D721Med (cell line): ENCODE measurements at places on chromosomes 5 and 9.

GRCh38 chr5:145811834-145812625, 23.1 kb downstream of the PRELID2 start:
- DNase-seq: no peak

DNA sequence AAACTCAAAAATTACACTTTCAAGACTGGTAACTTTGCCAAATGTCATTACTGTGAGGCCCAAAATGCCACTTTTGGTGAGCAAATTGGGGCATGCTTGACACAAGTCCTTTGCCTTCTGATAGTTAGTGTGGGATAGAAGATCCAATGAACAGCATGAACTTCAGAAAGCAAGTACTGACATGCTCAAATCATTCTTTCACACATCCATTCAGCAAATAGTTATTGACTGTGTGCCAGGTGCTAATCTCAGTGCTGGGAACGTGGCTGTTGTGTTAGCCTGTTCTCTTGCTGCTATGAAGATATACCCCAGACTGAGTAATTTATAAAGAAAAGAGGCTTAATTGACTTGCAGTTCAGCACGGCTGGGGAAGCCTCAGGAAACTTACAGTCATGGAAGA, 247.0 kb downstream of the CHSY3 start:
- DNase-seq: no peak

GRCh38 chr5:133861161-133861737, 107.2 kb downstream of the C5orf15 start:
- DNase-seq: no peak

- no peak for DNase-seq
These were observed 11.6 kb downstream of the FCN2 start for GRCh38 chr9:134892221-134892620.

DNA sequence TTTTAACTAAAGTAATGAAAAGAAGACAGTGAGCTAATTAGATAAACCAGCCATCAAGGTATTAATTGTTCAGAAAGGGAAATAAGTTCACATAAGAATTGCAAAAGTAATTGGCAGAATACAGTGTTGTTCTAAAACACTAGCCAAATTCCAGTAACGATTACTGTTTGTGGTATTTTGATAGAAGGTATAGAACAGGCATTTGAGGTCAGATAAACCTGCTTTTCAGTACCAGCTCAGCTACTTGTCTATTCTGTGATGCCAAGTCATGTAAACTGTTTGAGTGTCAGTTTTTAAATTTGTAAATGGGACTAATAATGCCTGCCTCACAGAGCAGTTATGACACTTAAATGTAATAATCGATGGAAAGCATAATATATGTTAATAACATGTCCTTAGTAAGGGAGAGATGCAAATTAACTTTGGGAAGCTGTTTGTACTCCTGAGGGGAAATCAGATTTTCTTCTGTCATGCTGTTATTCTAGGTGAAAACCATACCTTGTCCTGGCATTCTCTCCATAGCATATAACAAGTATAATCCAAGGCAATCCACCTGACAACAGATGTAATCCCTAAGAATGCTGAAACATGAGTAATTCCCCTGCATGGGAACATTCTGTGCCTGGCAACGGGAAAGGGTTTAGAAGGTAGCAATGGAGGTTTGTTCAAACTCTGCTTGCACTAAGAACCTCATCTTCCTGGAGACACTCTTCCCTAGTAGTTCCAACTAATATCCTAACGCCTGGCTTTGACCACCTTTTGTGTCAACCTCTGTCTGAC, 509.5 kb upstream of the PAPPA start:
- DNase-seq: no peak

GRCh38 chr9:130118841-130119518, 53.2 kb upstream of the NCS1 start:
- DNase-seq: no peak

DNA sequence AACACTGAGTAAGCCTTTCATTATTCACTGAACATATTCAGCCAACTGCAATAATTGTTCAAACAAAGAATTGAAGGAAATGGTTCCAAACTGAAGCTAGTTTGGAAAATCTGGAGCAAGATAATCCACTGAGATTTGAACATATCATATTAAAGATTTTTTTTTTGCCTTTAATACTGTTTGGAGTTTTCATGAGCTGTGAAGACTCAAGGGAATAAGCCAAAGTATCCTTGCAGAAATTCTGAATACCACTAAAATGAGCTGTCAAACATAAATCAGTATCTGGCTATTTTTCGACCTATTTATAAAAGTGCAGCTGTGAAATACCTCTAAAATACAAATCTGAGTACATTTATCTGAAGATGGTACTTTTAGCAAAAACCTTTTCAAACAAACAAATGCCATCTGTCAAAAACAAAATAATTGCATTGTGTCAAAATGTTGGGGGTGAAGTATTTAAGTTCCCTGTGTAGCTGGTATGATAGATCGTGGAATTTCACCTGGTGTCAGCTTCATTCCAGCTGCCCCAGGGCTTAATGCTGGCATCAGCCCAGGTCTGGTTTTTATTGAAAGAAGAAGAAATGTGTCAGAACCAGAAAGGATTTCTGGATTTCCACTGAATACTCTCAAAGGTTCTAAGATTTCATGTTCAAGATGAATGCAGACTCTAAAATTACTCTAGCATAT, 149.0 kb upstream of the GRAMD2B start:
- DNase-seq: no peak
